ENCODE measurements at places on chromosomes 4 and X.
A peak's percentile ranks its signal among the peaks of the same experiment; 100 is the strongest.

- DNase-seq, result peak; percentile 11
Measured at GRCh38 chrX:153761863-153762262, 2.2 kb upstream of the PLXNB3 start.

- no peak for DNase-seq
Measured at GRCh38 chrX:155544881-155545280, 67.9 kb downstream of the TMLHE start.

GRCh38 chr4:87651941-87652340 lies 1.9 kb downstream of the DMP1 start:
- DNase-seq, result no peak

DNA sequence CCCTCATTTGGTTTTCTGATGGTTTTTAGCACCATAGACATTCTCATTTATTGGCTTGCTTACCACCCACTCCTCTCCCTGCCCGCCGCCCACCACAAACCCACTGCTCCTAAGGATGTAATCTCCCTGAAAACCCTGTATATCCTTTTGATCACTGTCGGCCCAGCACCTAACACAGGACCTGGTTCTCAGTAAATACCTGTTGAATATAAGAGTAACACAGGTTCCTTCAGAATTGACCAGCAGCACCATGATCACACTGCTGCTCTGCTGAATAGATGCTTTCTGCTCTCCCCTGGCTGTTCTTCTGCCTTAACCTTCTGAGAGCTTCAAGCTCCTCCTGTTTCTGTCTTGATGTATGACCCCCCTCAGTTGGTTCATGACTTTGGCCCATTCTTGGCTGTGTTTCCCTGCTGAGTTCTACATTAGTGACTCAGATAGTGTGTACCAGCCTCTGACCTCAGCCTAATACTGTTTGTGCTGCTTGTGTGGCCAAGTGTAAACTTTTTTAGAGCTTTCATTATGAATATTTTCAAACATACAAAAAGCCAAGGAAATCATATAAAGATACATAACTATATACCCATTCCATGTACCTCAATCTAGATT lies 265.3 kb downstream of the FRMPD4 start:
- DNase-seq, result no peak

- no peak for DNase-seq
Measured at GRCh38 chr4:127844601-127845116, 36.0 kb upstream of the PLK4 start.

DNA sequence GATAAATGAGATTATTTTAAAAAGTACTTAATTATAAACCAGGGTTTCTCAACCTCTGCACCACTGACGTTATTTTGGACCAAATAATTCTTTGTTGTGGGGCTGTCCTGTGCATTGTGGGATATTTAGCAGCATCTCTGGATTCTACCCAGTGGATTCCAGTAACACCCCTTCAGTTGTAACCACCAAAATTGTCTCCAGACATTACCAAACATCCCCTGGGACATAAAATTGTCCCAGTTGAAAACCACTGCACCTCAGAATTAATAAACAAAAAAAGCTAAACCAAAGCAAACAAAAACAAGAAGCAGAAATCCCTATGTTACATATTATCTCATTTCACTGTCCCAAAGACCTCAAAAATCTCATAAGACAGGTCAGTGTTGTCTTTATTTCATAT lies 54.2 kb upstream of the GIMD1 start:
- DNase-seq, result no peak

DNA sequence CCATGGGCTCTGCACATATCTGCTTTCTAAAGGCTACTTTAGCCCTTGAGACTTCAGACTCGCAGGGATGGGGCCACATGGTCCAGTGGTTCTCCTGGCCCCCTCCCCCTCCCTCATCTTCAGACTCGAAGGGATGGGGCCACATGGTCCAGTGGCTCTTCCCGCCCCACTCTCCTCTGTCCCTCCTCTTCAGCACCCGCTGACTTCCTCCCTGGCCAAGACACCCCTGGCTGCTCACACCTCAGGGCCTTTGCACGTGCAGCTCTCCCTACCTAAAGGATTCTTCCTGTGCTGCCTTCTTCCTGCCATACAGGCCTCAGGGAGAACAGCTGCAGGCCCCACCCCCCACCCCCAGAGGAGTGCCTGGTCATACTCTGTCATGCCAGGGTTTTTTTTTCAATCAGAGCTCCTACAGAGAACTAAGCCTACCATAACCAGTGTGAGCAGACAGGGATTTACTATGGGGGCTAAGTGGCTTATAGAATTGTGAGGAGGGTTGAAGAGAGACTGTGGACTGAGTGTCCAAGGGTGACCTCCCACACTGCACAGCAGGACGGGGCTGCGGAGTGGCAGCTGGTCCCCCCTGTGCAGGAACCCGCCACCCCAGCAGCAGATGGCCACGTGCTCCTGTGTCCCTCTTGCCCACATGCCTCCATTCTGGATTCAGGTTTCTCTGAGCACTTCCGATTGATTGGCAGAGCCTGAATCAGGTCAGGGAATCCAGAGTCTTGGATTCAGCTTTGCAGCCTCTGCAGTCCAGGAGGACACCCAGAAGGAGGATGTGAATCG lies 6.1 kb upstream of the SPON2 start:
- no peak for DNase-seq

GRCh38 chr4:154313004-154313585 lies 178.5 kb downstream of the DCHS2 start:
- DNase-seq, result no peak

DNA sequence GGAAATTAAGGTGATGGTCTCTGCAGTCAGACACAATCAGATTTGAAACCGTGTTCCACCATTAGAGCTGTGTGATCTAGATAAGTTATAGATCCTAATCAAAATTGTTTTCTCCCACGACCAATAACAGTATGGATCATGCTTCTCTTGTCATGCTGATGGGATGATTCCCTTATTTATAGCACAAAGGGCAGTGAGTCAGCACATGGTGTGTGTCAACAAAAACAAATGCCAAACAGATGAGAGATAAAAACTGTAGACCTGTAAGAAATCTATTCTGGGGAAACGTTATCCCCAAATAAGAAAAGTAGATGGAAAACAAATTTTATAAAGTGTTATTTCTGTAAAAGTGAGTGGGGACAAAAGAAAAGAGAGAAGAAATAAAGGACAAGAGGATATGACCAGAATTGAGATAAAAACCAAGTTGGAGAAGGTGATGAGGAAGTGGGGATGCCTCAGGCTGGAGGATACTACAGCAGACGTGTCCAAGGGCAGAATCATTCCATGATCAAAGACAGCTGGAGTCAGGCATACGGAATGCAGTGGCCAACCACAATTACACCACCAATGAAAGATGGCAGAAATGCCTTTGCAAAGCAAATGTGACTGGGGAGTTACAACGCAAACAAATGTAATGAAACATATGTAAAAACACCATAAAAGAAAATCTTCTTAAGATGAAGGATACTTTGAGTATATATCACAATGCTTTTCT lies 377.8 kb upstream of the PRKX start:
- DNase-seq, result no peak

GRCh38 chr4:42150653-42151567 lies 1.5 kb downstream of the BEND4 start:
- no peak for DNase-seq

DNA sequence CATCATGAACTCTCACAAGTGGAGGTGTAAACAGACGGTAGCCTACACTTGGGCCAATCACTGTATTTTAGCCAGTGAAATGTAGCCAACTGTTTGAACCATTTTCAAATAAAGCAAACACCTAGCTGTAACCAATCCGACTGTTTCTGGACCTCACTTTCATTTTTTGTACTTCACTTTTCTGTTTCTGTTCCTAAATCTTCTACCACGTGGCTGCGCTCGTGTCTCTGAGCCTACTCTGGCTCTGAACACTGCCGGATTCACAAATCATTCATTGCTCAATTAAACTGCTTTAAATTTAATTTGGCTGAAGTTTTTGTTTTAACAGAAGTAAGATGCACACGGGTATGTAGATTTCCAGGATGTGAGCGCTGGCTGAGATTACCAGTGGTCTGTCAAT lies 319.1 kb downstream of the RAPGEF2 start:
- DNase-seq, result no peak

- no peak for DNase-seq
Measured at GRCh38 chr4:6938237-6938636, 28.6 kb downstream of the TBC1D14 start.

GRCh38 chrX:14872355-14872754 lies 514 bp downstream of the FANCB start:
- no peak for DNase-seq

GRCh38 chrX:133586443-133586842 lies 171.2 kb upstream of the GPC4 start:
- DNase-seq, result no peak

GRCh38 chr4:56134266-56134665 lies 185.5 kb downstream of the CEP135 start:
- no peak for DNase-seq

GRCh38 chr4:1330761-1331590 lies 16.0 kb upstream of the UVSSA start:
- DNase-seq, result no peak

GRCh38 chr4:183320211-183321059 lies at the start of gene CLDN22:
Gene CLDN22 (minus strand): TSS chr4:183320276. CDS start chr4:183320218, 58 bp downstream.
- no peak for DNase-seq

GRCh38 chr4:67019686-67020437 lies 525.4 kb downstream of the CENPC start:
- no peak for DNase-seq

DNA sequence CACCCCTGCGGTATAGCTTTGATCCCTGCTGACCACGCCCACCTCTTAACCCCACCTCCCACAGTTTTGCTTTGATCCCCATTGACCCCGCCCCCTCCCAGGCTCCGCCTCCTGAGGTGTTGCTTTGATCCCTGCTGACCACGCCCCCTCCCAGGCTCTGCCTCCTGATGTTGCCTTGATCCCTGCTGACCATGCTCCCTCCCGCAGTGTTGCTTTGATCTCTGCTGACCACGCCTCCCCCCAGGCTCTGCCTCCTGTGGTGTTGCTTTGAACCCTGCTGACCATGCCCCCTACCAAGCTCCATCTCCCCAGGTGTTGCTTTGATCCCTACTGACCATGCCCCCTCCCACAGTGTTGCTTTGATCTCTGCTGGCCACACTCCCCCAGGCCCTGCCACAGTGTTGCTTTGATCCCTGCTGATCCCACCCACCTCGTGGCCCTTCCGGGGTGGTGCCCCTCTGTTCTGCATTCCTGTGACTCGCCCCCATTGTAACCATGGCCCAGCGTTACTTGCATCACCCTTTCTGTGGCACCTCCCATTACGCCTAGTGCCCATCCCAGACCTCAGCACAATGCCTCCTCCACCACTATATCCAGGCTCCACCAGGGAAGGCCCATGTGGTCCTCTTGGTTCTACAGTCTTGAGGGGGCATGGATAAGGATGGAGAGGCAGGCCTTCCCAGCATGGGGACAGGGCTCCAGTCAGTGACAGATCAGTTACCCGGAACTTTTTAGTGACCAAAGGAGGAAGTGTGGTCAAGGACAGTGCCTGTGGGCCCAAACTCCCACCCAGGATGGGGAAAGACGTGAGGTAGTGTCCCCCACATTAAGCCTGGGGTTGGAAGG lies 70.8 kb downstream of the ADRA2C start:
- DNase-seq, result peak; percentile 37

DNA sequence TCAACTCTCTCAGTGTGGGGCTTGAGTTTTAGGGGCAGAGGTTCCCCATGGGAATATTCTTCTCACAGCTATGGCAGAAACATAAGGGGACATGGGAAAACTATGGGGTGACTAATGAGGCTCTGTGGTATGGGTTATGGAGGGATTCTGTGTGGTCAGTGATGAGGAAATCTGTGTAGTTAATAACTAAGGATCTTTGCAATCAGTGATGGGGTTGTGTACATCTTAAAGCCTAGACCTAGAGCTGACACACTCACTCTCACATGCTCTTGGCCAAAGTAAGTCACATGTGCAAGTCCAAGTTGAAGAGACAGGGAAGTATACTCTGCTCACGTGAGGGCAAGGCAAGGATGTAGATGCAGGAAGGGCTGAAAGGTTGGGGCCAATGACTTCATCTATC lies 86.4 kb upstream of the UXT start:
- DNase-seq, result no peak

- no peak for DNase-seq
Measured at GRCh38 chr4:1414831-1415680, 8.8 kb upstream of the NKX1-1 start.

- DNase-seq, result peak; percentile 32
Measured at GRCh38 chr4:137370679-137371078, 161.6 kb downstream of the PCDH18 start.

DNA sequence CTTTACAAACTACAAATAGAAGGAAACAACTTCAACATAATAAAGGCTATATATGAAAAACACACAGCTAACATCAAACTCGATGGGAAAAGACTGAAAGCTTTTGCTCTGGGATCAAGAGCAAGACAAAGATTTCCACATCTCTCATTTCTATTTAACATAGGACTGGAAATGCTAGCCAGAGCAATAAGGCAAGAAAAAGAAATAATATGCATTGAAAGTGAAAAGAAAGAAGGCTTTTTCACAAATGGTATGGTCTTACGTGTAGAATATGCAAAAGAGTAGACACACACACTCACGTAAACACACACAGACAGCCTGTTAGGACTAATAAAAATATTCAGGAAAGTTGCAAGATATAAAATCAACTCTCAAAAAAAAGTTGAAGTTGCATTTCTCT lies 660.5 kb upstream of the PCDH10 start:
- no peak for DNase-seq

- DNase-seq, result peak; percentile 15
Measured at GRCh38 chr4:105061136-105061696, 85.5 kb upstream of the TET2 start.

DNA sequence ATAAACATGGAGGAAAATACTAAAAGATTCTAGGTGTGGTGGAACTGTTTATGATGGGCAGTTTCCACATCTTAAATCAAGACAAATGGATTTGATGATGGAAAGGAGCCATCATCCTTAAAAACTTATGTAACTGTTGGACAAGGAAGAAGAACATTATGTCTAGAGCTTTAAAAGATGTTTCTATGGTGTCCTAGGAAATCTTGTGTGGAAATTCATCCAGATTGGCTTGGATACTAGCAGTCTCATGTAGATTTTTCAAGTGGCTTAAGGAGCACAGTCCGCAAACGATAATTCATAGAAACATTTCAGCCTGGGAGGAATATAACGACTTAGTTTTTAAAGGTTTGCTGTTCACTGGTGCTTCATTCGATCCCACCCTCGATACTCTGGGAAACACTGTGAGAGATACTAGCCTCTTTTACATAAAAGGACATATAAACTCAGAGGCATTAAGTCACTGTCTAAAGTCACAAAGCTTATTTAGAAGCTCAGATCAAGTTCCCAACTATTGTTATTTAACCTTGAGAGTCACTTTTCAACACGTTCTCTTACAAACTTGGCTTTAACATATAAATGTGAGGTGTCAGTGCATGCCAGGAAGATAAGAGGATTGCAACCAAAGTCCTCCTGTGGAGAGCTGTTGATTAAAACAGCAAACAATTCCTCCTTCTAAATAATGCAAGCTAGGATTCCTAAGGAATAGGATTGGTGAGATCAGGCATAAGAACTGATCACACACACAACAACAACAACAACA lies 135.7 kb upstream of the SCML1 start:
- DNase-seq, result no peak

DNA sequence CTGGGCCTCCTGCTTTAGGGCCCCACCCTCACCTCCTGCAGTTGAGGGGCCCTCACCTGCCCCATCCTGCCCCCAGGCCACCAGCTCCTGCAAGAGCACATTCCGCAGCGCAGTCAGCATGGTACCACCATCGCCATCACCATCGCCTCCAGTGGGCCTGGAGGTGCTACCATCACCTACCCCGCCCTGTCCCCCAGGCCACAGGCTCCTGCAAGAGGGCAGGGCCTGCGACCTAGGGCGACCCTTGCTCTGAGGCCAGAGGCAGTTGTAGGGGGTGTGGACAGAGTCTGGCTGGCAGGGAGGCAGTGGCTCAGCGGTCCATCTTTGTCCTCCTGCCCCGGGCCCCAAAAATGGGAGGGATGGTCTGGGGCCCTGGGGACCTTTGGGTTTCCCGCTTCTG lies 3.9 kb upstream of the HAUS7 start:
- no peak for DNase-seq

GRCh38 chr4:114607056-114607455 lies 8.4 kb downstream of the UGT8 start:
- no peak for DNase-seq
